ENCODE measurements at places on chromosomes 6 and 20.

DNA sequence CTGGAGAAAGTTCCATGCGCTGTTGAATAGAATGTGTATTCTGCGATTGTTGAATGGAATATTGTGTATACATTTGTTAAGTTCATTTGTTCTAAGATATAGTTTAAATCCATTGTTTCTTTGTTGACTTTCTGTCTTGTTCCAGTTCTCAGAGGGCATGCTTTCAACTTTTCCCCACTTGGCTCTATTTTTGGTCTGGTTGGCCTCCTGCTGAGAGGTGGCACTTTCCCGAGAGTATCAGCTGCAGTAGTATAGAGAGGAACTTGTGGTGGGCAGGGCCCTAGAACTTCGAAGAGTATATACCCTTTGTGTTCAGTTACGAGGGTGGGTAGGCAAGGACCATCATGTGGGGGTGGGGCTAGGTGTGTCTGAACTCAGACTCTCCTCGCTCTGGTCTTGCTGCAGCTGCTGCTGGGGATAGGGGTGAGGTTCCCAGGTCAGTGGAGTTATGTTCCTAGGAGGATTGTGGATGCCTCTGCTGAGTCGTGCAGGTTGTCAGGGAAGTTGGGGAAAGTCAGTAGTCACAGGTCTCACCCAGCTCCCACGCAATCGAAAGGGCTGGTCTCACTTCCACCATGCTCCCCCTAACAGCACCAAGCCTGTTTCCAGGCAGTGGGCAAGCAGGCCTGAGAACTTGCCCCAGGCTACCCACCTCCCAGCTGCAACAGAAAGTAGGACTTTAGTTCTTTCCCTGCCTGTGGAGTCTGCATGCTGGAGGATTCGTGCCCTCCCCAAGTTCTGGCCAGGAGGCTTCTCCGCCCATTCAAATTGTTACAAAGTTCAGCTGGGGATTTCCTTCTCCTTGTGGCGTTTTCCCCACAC is 118.9 kb upstream of the SSTR4 start:
- no peak for DNase-seq

GRCh38 chr6:2857580-2858337 is 16.1 kb upstream of the SERPINB1 start:
- DNase-seq: no peak

- DNase-seq: no peak
Observed at GRCh38 chr6:72811971-72812421, 190.1 kb downstream of the KCNQ5 start.

DNA sequence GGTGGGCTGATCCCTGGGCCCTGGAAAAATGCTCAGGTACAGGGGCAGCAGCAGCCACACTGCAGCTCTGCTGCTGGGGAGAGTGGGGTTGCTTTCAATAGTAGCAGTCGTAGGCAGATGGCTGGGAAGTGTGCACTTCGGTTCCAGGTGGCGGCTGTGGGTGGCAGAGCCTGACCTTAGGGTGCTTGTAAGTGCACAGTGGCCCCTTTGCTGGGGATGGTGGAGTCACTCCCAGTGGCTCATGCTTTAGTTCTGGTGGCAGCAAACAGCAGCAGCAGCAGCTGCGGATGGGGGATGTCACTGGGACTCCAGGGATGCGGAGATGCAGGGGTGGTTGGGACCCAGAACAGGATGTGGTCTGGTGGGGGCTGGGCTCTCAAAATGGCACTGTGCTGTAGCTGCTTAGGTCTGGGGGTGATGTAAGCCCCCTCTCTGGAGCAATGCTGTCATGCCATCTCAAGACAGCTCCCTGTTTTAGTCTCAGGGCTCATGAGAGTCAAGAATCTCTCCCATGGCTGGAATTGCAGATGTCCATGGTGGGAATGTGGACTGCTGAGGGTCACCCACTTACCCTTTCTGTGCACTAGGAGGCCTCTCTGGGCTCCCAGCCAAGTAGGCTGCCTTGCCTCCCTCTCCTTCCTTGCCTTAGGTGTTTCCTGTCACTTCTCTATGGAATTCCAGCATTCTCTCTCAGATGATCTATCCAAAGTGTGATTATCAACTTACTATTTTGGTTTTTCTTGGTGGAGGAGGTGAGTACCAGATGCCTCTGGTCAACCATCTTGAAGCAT is 146.7 kb upstream of the SLC22A23 start:
- DNase-seq: no peak

- DNase-seq: no peak
Observed at GRCh38 chr6:38495518-38495917, 144.2 kb downstream of the BTBD9 start.

DNA sequence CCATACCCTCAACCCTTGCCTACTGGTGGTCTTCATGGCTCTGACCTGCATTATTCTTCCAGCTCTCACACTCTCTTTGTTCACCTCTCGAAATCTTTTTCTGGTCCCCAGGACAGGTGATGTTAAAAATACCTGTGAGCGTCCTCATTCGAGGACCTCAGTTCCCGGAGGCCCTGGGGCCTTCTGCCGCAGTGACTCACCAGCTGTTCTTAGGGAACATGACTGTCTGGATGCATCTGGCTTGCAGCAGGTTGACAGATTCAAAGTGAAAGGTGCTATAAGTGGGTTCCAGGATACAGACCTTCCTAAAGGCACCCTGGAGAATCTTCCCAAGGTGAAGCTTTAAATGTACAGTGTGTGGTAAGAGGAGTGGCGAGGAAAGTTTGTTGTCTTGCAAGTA is 210.4 kb upstream of the KCNG1 start:
- no peak for DNase-seq

DNA sequence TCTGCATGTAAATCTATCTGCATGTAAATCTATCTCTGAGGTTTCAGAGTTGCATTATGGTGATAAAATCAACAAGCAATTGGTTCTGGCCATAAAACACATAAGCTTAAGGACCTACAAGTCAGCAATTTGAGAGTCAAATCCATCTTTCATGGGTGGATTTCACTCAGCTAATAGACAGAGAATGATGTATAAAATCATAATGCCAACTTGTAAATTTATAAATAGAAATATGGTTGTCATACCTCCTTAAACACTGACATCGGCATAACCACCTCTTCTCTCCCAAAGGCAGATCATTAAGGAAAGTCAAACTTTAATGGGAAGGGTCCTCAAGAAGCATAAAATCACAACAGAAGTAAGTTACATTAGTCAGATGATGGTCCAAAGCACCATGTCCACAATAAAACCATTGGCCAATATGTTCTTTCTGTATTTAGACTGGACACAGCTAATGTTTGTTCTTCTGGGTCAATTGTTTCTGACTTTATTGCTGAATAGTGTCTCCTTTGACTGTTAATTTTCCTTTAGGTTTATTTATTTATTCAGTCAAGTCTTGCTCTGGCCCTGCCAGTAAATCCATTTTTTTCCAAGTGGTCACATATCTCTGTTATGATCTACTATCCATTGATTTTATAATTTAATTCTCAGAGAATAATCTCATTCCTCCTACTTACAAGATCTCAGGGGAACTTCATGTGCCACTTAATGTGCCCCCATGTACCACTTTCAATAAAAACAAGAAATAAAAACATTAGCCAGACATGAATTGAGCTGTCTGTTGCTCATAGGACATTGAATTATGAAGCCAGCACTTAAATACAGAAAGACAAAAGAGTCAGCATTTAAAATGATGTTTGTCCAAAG is 382.9 kb upstream of the IRAK1BP1 start:
- DNase-seq: no peak

GRCh38 chr6:32764048-32764447 is 716 bp upstream of the HLA-DQB2 start:
- DNase-seq: no peak
